ENCODE measurements at places on chromosomes 7 and 10. TPM values are rescaled to one million over a fixed set of nuclear protein-coding genes. Genes with fewer than 3 reads are reported as not detected.

TAS2R38 gene
- total RNA-seq: not detected

DNA sequence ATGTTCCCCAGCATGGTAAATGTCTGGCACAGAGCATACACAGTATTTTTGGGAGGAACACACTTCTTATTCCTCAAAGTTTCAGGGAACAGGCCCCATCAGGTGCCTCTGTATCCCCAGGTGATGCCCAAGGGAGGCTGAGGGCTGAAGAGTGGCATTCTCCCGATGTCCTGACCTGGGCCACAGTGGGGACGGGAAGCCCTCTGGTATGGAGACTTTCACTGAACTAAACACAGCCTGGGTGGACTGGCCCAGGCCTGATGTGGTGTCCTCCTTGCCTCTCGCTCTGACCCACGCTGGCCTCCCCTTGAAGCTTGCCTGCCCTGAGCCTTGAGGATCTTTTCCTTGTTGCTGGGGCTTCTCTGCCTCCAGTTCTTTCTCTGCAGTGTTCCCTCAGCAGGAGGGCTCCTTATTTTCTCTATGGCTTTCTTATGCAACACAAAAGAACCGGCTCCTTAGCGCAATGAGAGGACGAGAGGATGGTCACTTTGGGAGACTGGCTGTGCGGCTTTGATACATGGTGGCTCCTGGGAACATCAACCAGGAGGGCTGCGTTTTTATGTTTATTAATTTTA is 157.5 kb upstream of the TNS3 start:
- H3K36me3 ChIP-seq: no peaks in the 10 kb centered on the region
- H3K27me3 ChIP-seq: no peaks in the 10 kb centered on the region
- H3K4me1 ChIP-seq: no peaks in the 10 kb centered on the region
- no peak overlapping the region for H3K27ac ChIP-seq

- no peaks in the 10 kb centered on the region for H3K36me3 ChIP-seq
- H3K4me3 ChIP-seq: no peak overlapping the region
Observed at GRCh38 chr10:111556666-111557065, 479.8 kb downstream of the ADRA2A start.

CDHR1 gene
- 0.14 TPM for total RNA-seq

- DNase-seq: no peak
- H3K27ac ChIP-seq: no peak overlapping the region
- H3K27me3 ChIP-seq: no peaks in the 10 kb centered on the region
- H3K4me3 ChIP-seq: no peak overlapping the region
Observed at GRCh38 chr10:78654047-78654590, 414.6 kb upstream of the ZMIZ1 start.

DNA sequence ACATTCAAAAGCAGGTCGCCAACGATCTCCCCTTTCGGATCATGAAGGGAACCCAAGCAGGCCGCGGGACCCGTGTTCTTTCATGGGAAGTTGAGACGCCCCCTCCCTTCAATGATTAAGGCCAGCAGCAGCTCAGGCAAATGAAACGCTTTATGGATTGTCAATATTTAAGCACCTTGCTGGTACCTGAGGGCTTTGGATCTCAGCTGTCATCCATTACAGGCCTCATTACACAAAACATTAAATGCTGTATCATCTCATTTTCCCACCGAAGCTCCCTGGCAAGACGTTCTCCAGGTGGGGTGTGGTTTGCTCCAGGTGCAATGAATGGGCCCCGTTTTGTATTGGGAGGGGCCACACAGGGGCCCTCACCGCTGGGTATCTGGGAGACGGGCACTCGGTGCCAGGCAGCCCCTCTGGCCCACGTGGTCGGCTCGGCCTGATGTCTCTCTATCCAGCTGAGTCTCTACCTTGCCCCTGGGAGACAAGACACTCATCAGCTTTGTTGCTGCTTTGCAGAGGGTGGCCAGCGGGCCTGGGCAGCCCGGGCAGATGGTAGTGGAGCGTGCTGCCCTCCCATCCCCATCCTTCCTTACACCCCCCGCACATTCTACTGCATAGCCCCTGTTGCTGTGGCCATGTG is 456.1 kb upstream of the FOXK1 start:
- no peaks in the 10 kb centered on the region for H3K4me1 ChIP-seq
- H3K27ac ChIP-seq: no peak overlapping the region
- no peak for DNase-seq
- H3K4me3 ChIP-seq: no peak overlapping the region
- no peaks in the 10 kb centered on the region for H3K36me3 ChIP-seq

SGMS1 gene
- total RNA-seq: 20.5 TPM

DNA sequence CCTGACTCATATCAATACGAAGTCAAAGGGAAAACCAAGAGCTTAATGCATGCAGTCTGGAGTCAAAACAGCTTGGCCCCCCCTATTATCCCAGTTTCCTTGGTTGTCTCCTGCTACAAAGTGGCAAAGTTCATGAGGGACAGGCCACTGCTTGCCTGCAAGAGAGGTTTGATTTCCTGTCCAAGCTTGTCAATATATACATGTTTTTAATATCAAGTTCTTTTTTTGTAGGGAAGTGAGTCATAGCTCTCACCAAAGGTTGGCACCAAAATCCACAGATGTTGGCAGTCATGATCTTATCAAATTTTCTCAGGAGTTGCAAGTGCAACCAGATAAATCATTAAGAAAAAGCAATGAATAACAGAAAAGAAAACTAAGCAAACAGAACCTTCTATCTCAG is 176.8 kb downstream of the COBL start:
- no peaks in the 10 kb centered on the region for H3K4me1 ChIP-seq
- peak overlapping the region; percentile 17 for H3K27ac ChIP-seq
- no peak for DNase-seq
- H3K27me3 ChIP-seq: no peaks in the 10 kb centered on the region

DNA sequence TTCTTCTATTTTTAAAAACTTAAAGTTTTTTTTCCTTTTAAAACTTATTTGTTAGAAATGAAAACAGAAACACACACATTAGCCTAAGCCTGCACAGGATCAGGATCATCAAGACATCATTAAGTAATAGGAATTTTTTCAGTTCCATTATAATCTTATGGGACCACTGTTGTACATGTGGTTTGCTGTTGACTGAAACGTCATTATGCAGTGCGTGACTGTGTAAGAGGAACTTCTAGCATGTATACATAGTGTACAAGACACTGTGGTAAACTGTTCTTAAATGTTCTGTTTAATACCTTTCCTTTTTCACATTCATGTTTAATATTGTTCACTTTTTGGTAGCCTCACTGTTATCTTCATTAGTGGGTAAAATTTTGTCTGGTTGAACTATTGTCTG is 12.1 kb downstream of the ENTPD7 start:
- no peak for DNase-seq
- no peaks in the 10 kb centered on the region for H3K36me3 ChIP-seq
- no peak overlapping the region for H3K4me3 ChIP-seq

GRCh38 chr7:32206987-32207386 is 136.8 kb upstream of the PDE1C start:
- no peaks in the 10 kb centered on the region for H3K36me3 ChIP-seq
- no peak for DNase-seq
- no peaks in the 10 kb centered on the region for H3K4me1 ChIP-seq
- no peak overlapping the region for H3K4me3 ChIP-seq
- H3K27me3 ChIP-seq: no peaks in the 10 kb centered on the region

GRCh38 chr7:115693779-115694178 is 336.8 kb downstream of the TFEC start:
- no peaks in the 10 kb centered on the region for H3K27me3 ChIP-seq
- H3K4me1 ChIP-seq: no peaks in the 10 kb centered on the region
- H3K36me3 ChIP-seq: no peaks in the 10 kb centered on the region
- H3K4me3 ChIP-seq: no peak overlapping the region

CTBP2 gene
- total RNA-seq: 5.8 TPM

- DNase-seq: no peak
- H3K27me3 ChIP-seq: no peaks in the 10 kb centered on the region
- no peak overlapping the region for H3K27ac ChIP-seq
- no peaks in the 10 kb centered on the region for H3K4me1 ChIP-seq
- H3K36me3 ChIP-seq: no peaks in the 10 kb centered on the region
Observed at GRCh38 chr10:125641398-125641797, 41.6 kb downstream of the TEX36 start.

GRCh38 chr7:104548861-104549260 is 220.5 kb downstream of the LHFPL3 start:
- DNase-seq: no peak
- H3K36me3 ChIP-seq: no peaks in the 10 kb centered on the region

DNA sequence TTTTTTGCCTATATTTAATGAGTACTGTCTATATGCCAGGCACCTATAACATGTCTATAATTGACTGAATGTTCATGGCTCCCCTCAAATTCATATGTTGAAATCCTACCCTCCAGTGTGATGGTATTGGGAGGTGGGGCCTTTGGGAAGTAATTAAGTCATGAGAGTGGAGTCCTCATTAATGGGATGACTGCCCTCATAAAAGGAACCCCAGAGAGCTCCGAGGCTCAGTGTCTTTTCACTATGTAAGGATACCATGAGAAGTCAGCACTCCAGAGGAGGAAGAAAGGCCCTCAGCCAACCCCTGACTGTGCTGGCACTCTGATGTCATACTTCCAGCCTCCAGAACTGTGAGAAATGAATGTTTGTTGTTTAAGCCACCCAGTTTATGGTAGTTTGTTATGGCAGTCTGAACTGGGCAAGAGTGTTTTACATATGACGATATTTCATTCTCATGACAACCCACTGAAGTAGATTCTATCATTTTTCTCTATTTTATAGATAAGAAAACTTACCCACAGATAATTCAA is 61.1 kb upstream of the PCGF5 start:
- H3K27ac ChIP-seq: no peak overlapping the region
- H3K4me3 ChIP-seq: no peak overlapping the region
- H3K36me3 ChIP-seq: no peaks in the 10 kb centered on the region
- H3K27me3 ChIP-seq: no peaks in the 10 kb centered on the region
- H3K4me1 ChIP-seq: no peaks in the 10 kb centered on the region

- no peak for DNase-seq
- no peaks in the 10 kb centered on the region for H3K36me3 ChIP-seq
- no peaks in the 10 kb centered on the region for H3K27me3 ChIP-seq
- H3K4me1 ChIP-seq: no peaks in the 10 kb centered on the region
Observed at GRCh38 chr10:29925771-29926692, 133.4 kb downstream of the JCAD start.
